Activated CD8-positive, alpha-beta T cell treated with anti-CD3 and anti-CD28 coated beads, Interleukin-2, amount 10 ng/mL, durations not matched to agents 7 days and 5 days (primary cell): ENCODE measurements at places on chromosomes 4 and X. TPM values are rescaled to one million over a fixed set of nuclear protein-coding genes. Genes with fewer than 3 reads are reported as not detected.
A peak's percentile ranks its signal among the peaks of the same experiment; 100 is the strongest.

DNA sequence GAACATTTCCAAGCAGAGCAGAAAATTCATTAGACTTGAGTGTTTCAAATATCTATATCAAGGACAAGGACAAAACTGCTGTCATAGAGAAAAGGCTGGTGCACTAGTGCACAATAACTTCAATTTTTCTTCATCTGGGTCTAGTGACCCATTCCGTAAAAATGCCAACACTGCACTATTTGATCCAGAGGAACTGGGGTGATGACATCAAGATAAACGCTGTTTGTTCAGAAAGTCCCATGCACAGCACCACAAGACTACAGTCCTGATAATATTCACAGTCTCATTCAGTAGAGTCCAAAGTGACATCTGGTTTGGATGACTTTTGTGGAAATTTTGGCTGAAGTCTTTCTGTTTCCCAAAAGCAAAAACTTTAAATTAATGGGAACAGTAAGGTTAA lies 303.5 kb upstream of the GALNT7 start:
- H3K27ac ChIP-seq: no peak overlapping the region
- no peak overlapping the region for H3K4me3 ChIP-seq
- no peaks in the 10 kb centered on the region for H3K27me3 ChIP-seq
- H3K4me1 ChIP-seq: no peaks in the 10 kb centered on the region

GRCh38 chr4:37160653-37161052 lies 83.9 kb upstream of the NWD2 start:
- DNase-seq: no peak
- no peak overlapping the region for H3K27ac ChIP-seq
- no peak overlapping the region for H3K4me3 ChIP-seq
- H3K36me3 ChIP-seq: no peaks in the 10 kb centered on the region
- no peaks in the 10 kb centered on the region for H3K4me1 ChIP-seq

NHS gene
- 0.81 TPM for total RNA-seq

GRCh38 chr4:4386296-4386735 lies 586 bp upstream of the NSG1 start:
- peaks cover 39% of the 10 kb centered on the region for H3K27me3 ChIP-seq
- H3K4me1 ChIP-seq: peaks cover 19% of the 10 kb centered on the region
- H3K4me3 ChIP-seq: peak overlapping the region; percentile 79
- H3K27ac ChIP-seq: peak overlapping the region; percentile 39
- DNase-seq: peak; percentile 53

DNA sequence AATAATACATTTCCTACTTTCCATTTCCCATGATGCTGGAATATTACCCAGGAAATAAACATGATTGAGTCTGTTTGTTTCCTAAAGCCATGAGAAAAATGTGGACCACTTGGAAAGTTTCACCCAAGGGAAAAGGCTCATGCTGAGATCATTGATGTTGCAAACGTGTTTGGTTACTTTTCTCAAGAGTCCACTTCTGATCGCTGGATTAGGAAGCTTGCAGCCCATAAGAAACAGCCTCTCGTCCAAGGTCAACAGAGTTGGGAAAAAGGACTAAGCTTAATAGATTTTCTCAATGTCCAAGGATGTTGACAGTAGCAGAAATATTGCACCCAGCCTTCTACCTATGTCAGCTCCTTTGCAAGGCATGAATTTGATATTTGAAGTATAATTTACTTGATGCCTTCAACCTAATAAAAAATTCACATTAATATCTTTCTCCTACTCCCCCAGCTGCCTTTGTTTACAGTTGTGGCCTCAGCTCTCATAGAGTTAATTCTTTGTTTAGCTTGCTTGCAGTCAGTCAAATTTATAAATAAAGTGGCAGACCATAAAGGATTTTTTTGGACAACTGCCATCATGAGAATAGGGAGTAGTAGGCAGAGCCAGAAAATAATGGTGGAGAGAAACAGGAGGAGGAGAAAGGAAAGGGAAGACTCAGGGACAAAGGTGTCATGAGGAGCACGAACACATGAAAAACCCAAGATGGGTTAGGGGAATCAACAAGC lies 65.6 kb upstream of the BLTP1 start:
- H3K36me3 ChIP-seq: no peaks in the 10 kb centered on the region
- H3K4me1 ChIP-seq: no peaks in the 10 kb centered on the region
- H3K27ac ChIP-seq: no peak overlapping the region
- peaks cover 15% of the 10 kb centered on the region for H3K27me3 ChIP-seq
- DNase-seq: no peak

NKAP gene
- total RNA-seq: 6.5 TPM

DNA sequence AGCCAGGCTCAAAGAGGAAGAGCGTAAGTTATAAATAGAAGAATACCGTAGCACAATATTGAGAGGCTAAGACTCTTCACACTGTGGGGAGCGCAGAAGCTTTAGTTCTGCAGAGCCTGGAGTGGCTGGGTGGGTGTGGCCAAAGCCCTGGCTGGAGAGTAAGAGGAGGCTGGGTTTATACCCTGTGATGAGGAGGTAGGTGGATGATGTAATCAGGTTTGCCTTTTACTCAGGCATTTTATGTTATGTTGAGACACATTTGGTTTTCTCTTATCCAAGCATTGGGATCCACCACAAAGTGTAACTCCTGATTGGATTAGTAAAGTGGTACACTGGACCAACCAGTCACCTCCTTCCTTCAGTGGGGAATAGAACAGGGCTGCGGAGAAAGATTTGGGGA lies 13.9 kb downstream of the CDS1 start:
- no peak overlapping the region for H3K4me3 ChIP-seq
- no peaks in the 10 kb centered on the region for H3K27me3 ChIP-seq
- no peak overlapping the region for H3K27ac ChIP-seq
- no peaks in the 10 kb centered on the region for H3K36me3 ChIP-seq

GRCh38 chr4:153409924-153410501 lies 56.1 kb upstream of the TMEM131L start:
- no peak overlapping the region for H3K27ac ChIP-seq
- no peak for DNase-seq
- no peak overlapping the region for H3K4me3 ChIP-seq
- H3K36me3 ChIP-seq: peaks cover 42% of the 10 kb centered on the region
- H3K27me3 ChIP-seq: no peaks in the 10 kb centered on the region
- peaks cover 7% of the 10 kb centered on the region for H3K4me1 ChIP-seq

GRCh38 chr4:163195247-163195765 lies 28.6 kb upstream of the NAF1 start:
- H3K36me3 ChIP-seq: no peaks in the 10 kb centered on the region
- H3K27ac ChIP-seq: no peak overlapping the region
- peaks cover 2% of the 10 kb centered on the region for H3K27me3 ChIP-seq

- no peaks in the 10 kb centered on the region for H3K4me1 ChIP-seq
- no peak for DNase-seq
- no peak overlapping the region for H3K27ac ChIP-seq
- no peak overlapping the region for H3K4me3 ChIP-seq
- H3K36me3 ChIP-seq: no peaks in the 10 kb centered on the region
Measured at GRCh38 chr4:104716584-104716983, 221.9 kb upstream of the CXXC4 start.

- H3K4me1 ChIP-seq: no peaks in the 10 kb centered on the region
- no peak overlapping the region for H3K27ac ChIP-seq
- no peaks in the 10 kb centered on the region for H3K36me3 ChIP-seq
- DNase-seq: no peak
Measured at GRCh38 chr4:82728301-82728700, 70.3 kb downstream of the SCD5 start.

SASH3 gene
- 303 TPM for total RNA-seq

- H3K27me3 ChIP-seq: peaks cover 3% of the 10 kb centered on the region
- no peaks in the 10 kb centered on the region for H3K36me3 ChIP-seq
- H3K27ac ChIP-seq: no peak overlapping the region
- H3K4me3 ChIP-seq: peak overlapping the region; percentile 50
- peaks cover 10% of the 10 kb centered on the region for H3K4me1 ChIP-seq
Measured at GRCh38 chrX:70970482-70970995, 39.6 kb upstream of the SLC7A3 start.

GRCh38 chr4:23890369-23891063 lies 669 bp upstream of the PPARGC1A start:
- H3K4me1 ChIP-seq: no peaks in the 10 kb centered on the region
- H3K36me3 ChIP-seq: no peaks in the 10 kb centered on the region
- no peak overlapping the region for H3K4me3 ChIP-seq
- DNase-seq: no peak
- peaks cover 2% of the 10 kb centered on the region for H3K27me3 ChIP-seq
- H3K27ac ChIP-seq: no peak overlapping the region

GRCh38 chr4:152951348-152951747 lies 15.2 kb downstream of the FHDC1 start:
- H3K27ac ChIP-seq: no peak overlapping the region
- no peaks in the 10 kb centered on the region for H3K36me3 ChIP-seq
- DNase-seq: no peak
- no peaks in the 10 kb centered on the region for H3K4me1 ChIP-seq
- H3K27me3 ChIP-seq: peaks cover 15% of the 10 kb centered on the region

XAGE1A gene
- total RNA-seq: not detected

KLKB1 gene
- 0.26 TPM for total RNA-seq

SOX3 gene
- not detected for total RNA-seq

HPGD gene
- 16.5 TPM for total RNA-seq

GRCh38 chrX:109374262-109374960 lies 107.5 kb downstream of the GUCY2F start:
- no peaks in the 10 kb centered on the region for H3K36me3 ChIP-seq
- no peak overlapping the region for H3K4me3 ChIP-seq
- no peaks in the 10 kb centered on the region for H3K4me1 ChIP-seq
- H3K27me3 ChIP-seq: no peaks in the 10 kb centered on the region

DNA sequence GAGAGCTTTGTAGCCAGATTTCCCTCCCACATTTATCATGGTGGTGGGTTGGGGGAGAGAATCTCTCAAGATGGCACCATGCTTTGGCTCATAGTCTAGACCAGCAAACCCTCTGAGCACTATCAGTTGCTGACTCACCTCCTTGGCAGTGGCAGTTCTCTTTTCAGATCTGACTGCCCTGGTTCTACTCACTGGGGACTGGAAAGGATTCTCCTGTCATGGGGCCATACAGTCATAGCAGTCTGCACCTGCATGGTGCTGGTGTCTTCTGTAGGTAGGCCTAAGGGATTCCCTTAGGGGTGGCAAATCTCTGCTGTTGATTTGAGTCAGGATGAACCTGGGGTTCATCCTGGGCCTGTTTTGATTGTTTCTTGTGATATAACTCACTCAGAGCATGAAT lies 2.6 kb downstream of the TEX13B start:
- no peaks in the 10 kb centered on the region for H3K36me3 ChIP-seq
- DNase-seq: no peak
- H3K4me1 ChIP-seq: no peaks in the 10 kb centered on the region
- H3K27ac ChIP-seq: no peak overlapping the region
- no peak overlapping the region for H3K4me3 ChIP-seq

DNA sequence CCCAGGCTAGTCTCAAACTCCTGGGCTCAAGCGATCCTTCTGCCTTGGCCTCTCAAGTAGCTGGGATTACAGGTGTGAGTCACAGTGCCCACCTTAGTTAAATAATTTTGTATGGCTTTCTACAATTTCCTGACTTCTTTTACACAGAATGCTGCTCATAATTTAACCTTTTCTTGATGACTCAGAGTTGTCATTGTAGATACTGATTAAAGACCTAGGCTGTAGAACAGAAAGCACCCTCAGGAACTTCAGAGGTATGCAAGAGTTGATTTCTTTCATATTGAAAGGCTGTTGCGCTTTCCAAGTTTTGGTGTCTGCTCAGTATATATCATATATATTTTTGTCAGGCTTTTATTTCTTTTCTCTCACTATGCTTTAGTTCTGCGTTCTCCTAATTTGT lies 21.1 kb upstream of the GPR34 start:
- peaks cover 43% of the 10 kb centered on the region for H3K4me1 ChIP-seq
- peaks cover 36% of the 10 kb centered on the region for H3K36me3 ChIP-seq
- DNase-seq: no peak
- no peak overlapping the region for H3K4me3 ChIP-seq

HTN3 gene
- not detected for total RNA-seq

GABRA4 gene
- not detected for total RNA-seq

DNA sequence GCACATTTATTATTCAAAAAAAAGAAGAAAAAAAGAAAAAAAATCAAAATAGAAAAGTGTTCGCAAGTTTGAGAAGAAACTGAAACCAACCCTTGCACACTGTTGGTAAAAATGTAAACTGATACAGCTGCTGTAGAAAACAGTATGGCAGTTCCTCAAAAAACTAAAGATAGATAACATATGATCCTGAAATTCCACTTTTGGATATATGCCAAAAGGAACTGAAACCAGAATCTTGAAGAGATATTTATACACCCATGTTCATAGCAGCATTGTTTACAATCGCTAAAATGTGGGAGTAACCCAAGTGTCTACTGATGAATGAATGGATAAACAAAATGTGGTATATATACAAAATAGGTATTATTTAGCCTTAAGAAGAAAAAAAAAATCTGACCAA lies 155.4 kb downstream of the TBCK start:
- H3K27ac ChIP-seq: no peak overlapping the region
- no peaks in the 10 kb centered on the region for H3K27me3 ChIP-seq
- no peak for DNase-seq
- no peaks in the 10 kb centered on the region for H3K4me1 ChIP-seq
- no peak overlapping the region for H3K4me3 ChIP-seq

NHSL2 gene
- total RNA-seq: 0.70 TPM

DNA sequence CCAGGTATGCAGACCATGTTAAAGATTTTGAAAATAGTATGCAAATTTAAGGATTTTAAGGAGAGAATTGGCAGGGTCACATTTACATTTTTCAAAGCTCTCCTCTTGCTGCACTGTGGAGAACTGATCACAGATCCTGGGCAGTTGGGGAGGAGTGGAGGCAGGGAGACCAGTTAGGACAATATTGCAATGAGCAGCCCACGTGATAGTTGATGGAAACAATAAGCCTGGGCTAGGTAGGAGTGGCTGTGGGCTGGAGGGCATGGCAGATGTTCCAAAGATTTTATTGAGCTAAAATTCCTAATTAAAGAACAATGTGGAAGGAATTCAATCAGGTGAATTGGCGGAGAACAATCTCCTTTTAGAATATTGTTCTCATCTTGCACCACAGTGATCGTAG lies 50.6 kb downstream of the ENPEP start:
- H3K36me3 ChIP-seq: no peaks in the 10 kb centered on the region
- H3K27ac ChIP-seq: peak overlapping the region; percentile 15
- peaks cover 21% of the 10 kb centered on the region for H3K4me1 ChIP-seq
- H3K27me3 ChIP-seq: peaks cover 15% of the 10 kb centered on the region
- no peak overlapping the region for H3K4me3 ChIP-seq
- DNase-seq: no peak

GRCh38 chr4:184380707-184381106 lies 93.6 kb downstream of the IRF2 start:
- no peaks in the 10 kb centered on the region for H3K27me3 ChIP-seq
- H3K4me1 ChIP-seq: peaks cover 58% of the 10 kb centered on the region
- H3K36me3 ChIP-seq: peaks cover 56% of the 10 kb centered on the region
- no peak overlapping the region for H3K27ac ChIP-seq
- no peak overlapping the region for H3K4me3 ChIP-seq

GRCh38 chr4:89249313-89249712 lies 58.3 kb downstream of the GPRIN3 start:
- H3K4me1 ChIP-seq: peaks cover 28% of the 10 kb centered on the region
- no peak overlapping the region for H3K27ac ChIP-seq
- no peak overlapping the region for H3K4me3 ChIP-seq
- no peaks in the 10 kb centered on the region for H3K27me3 ChIP-seq
- DNase-seq: no peak

DNA sequence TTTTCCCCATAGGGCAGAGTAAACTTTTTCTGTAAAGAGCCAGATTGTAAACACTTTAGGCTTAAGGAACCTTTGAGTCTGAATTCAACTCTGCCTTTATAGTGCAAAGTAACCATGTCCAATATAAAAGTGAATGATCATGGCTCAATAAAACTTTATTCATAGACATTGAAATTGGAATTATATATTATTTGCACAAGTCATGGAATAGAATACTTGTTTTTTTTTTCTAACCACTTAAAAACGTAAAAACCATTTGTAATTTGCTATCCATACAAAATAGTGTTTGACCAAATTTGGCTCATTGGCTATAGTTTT lies 54.1 kb upstream of the MYOZ2 start:
- H3K27me3 ChIP-seq: peaks cover 6% of the 10 kb centered on the region
- H3K4me3 ChIP-seq: no peak overlapping the region
- DNase-seq: no peak
- no peaks in the 10 kb centered on the region for H3K4me1 ChIP-seq

IL13RA2 gene
- not detected for total RNA-seq
